ENCODE measurements at places on chromosomes 13 and 19.

- no peak for DNase-seq
These were observed 3.3 kb upstream of the RAX2 start for GRCh38 chr19:3775374-3775711.

GRCh38 chr19:48728911-48729664, 9.6 kb upstream of the MAMSTR start:
- no peak for DNase-seq

- peak; percentile 79 for DNase-seq
These were observed 499 bp downstream of the LSM7 start for GRCh38 chr19:2327773-2328400.

- DNase-seq: no peak
These were observed 102.7 kb downstream of the RAB20 start for GRCh38 chr13:110458594-110459365.

DNA sequence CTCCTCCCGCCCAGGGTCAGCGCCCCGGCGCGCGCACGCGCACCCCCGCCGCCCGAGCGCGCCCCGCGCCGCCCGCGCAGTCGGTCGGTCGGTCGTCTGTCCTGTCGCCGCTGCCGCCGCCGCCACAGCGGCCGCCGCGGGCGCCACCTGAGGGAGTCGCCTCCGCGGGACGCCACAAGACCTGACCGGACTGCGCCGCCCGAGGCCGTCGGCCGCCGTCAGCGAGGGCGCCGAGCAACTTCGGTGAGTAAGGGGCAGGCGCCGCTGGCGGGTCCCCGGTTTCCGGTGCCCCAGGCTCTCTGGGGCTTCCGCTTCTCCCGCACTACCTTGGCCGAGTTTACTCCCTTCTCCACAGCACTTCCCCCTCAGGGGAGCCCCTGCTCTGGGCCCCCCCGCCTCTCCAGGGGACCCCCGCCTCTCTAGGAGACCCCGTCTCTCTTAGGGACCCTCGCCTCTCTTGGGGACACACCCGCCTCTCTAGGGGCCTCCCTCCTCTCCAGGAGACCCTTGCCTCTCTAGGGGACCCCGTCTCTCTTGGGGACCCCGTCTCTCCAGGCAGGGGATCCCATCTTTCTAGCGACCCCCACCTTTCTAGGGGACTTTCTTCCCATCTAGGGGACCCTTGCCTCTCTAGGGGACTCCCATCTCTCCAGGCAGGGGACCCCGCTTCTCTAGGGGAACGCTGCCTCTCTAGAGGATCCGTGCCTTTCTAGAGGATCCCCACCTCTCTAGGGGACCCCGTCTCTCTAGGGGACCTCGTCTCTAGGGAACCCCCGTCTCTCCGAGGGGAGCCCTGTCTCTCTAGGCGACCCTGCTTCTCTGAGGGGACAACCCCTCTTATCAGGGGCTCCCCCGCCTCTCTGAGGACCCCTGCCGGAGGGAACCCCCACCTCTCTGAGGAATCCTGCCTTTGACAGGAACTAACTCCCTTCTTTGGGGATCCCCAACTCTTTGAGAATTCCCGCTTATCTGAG, 19.3 kb upstream of the GATAD2A start:
- peak; percentile 44 for DNase-seq

GRCh38 chr13:30156826-30157615, 150.3 kb downstream of the KATNAL1 start:
- DNase-seq: no peak

GRCh38 chr13:106916329-106916976, 348.5 kb upstream of the ARGLU1 start:
- no peak for DNase-seq

DNA sequence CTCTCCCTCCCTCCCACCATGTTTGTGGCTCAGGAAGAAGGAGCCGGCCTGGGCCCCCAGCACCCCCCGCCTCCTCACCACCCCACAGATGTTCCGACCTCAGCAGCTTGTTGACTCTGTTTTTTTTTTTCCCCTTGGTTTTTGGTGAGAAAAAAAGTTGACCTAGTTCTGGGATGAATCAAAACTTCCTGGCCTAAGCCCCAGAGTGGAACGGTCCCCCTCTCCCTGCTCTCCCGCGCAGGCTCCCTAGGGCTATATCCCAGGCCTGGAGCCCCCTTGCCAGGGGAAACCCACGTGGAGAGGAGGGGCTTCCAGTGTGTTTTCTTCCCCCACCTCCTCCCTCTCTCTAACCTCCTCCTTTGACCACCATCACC, 4.0 kb downstream of the COL5A3 start:
- no peak for DNase-seq

DNA sequence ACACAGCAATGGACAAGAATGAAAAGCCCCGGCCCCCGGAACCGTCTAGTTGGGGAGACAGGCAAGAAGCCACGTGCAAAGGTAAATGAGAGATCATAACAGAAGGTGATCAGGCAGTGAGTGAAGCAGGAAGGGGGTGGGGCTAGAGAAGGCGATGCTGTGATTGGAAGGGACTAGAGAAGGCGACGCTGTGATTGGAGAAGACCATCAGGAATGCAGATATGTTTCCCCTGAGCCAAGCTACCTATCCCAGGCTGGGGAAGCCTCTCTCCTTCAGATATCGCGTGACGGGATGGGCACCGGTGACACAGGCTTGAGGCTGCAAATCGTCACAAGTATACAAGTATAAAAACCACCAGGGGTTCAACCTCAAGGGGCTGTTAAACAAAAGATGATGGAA, 21.8 kb downstream of the DCAF15 start:
- peak; percentile 42 for DNase-seq

DNA sequence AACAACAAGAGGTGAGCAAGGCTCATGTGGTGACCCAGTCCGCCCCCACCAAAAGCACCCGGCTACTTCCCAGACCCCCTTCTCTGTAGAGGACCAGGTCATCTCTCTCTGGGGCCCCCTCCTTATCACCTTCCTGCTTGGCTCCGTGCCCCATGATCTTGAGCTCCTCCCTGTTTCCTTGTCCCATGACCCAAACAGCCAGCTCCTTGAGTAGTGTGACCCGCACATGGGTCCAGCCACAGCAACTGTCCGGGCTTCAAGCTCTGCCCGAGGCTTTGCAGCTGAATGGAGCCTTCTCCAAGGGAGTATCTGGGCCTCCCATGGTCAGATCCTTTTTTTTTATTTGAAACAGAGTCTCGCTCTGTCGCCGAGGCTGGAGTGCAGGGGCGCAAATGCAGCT, 61.8 kb downstream of the MYO9B start:
- no peak for DNase-seq

DNA sequence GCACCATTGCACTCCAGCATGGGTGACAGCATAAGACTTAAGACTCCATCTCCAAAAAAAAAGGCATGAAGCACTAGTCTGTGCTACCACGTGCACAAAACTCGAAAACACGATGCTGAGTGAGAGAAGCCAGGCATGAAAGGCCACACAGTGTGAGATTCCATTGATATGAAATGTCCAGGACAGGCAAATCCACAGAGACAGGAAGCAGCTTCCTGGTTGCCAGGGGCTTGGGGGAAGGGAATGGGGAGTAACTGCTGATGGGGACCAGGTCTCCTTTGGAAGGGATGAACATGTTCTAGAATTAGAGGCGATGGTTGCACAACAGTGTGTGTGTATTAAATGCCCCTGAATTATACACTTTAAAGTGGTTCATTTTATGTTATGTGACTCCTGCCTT, 15.9 kb upstream of the JUND start:
- no peak for DNase-seq

GRCh38 chr19:45501730-45502014, 3.4 kb downstream of the PPM1N start:
- DNase-seq: no peak

- DNase-seq: peak; percentile 75
These were observed 13.5 kb upstream of the TPM4 start for GRCh38 chr19:16062789-16063188.

GRCh38 chr19:31578326-31578725, 229.1 kb upstream of the TSHZ3 start:
- DNase-seq: no peak

GRCh38 chr19:33304760-33305647, 2.7 kb upstream of the CEBPA start:
- no peak for DNase-seq

DNA sequence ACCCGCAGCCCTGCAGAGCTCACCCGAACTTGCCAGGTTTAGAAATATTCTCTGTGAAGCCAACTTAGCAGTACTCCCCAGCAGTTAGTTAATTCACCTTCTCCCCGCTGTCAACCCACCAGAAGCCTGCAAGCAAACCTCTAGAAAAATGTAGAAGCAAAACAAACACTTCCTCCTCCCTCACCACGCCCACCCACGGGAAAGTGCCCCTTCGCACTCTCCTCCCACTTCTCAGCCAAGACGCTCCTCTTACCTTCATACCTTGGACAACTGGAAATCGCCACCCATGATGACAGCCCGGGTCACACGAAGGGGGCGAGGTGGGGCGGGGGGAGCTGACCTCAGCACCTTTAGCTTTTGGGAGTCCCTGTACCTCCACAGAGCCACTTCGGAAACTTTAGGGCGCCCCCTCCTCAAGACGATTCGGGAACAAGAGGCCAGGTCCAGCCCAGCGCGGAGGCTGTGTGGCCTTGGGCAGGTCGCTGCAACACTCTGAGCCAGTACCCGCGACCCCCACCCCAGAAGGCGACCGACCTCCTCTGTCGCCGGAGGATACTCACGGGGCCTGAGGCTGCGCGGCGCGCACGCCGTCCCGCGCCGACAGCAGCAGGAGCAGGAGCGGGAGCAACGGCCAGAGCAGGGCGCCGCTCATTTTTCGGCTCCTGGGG, 485 bp downstream of the CPAMD8 start:
- no peak for DNase-seq

- DNase-seq: no peak
These were observed 270.6 kb downstream of the DNAJC15 start for GRCh38 chr13:43293986-43294385.

- no peak for DNase-seq
These were observed 202.7 kb upstream of the GPC6 start for GRCh38 chr13:93023929-93024328.

GRCh38 chr19:55341171-55341588, 1.5 kb downstream of the KMT5C start:
- peak; percentile 49 for DNase-seq

DNA sequence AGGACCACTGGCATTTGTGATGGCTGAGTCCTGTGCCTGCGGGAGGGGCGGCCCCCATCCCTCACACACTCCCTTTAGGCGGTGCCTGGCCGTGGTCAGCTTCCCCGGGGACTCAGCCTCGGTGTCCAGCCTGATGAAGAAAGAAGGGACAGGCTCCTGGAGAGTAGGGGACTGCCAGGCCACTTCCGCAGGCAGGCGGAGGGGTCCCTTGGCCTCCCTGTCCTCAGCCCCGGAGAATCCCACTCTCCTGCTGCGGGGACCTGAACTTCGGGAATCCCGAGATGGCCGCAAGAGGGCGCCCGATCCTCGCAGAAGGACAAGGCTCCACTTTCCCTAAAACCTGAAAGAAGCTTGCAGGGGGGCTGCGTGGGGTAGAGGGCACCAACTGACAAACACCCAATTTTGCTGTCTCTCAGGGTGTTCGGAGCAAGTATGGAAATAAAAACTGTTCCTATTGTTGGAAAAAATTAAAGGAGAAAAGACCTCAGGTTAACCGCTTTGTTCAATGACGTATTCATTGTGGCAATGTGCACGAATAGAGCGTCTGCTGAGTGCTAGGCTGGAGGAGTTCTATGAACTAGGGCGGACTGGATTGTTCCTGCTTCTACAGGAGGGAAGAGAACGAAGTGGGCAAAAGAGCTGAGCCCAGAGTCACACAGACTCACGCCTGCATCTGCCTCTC, 297.3 kb downstream of the ZNF536 start:
- peak; percentile 12 for DNase-seq
